ENCODE measurements at places on chromosomes 5 and 9. TPM values are rescaled to one million over a fixed set of nuclear protein-coding genes. Genes with fewer than 3 reads are reported as not detected.

Gene CARTPT
- polyA plus RNA-seq, result 317 TPM

Gene GHR
- polyA plus RNA-seq, result 6.4 TPM

Gene ACTBL2
- polyA plus RNA-seq, result not detected

Gene PCDHGC5
- 0.33 TPM for polyA plus RNA-seq

Gene CDC25C
- 0.24 TPM for polyA plus RNA-seq

Gene SPINK4
- polyA plus RNA-seq, result 4.3 TPM

Gene UBE2QL1
- 0.80 TPM for polyA plus RNA-seq

Gene DIPK1B
- 16.3 TPM for polyA plus RNA-seq

Gene PPP2R2B
- 2.7 TPM for polyA plus RNA-seq

Gene FOXD4L4
- not detected for polyA plus RNA-seq

Gene EFCAB9
- not detected for polyA plus RNA-seq

Gene HAVCR2
- 6.2 TPM for polyA plus RNA-seq

Gene IFNB1
- not detected for polyA plus RNA-seq

Gene DMRT3
- polyA plus RNA-seq, result 0.07 TPM

Gene CDC20B
- not detected for polyA plus RNA-seq

Gene TMEM171
- polyA plus RNA-seq, result 0.16 TPM

Gene RPL35
- polyA plus RNA-seq, result 1,560 TPM

Gene FUT7
- 0.16 TPM for polyA plus RNA-seq

Gene QRFP
- polyA plus RNA-seq, result not detected

Gene GFI1B
- not detected for polyA plus RNA-seq

Gene GABRB2
- 1.0 TPM for polyA plus RNA-seq

Gene SLC6A18
- not detected for polyA plus RNA-seq

Gene ARSI
- 0.27 TPM for polyA plus RNA-seq

Gene SELENOP
- polyA plus RNA-seq, result 127 TPM

Gene COL23A1
- 2.4 TPM for polyA plus RNA-seq

Gene FREM1
- 6.3 TPM for polyA plus RNA-seq

Gene IL3
- polyA plus RNA-seq, result not detected

Gene PCDHGB6
- 1.5 TPM for polyA plus RNA-seq

Gene CARD9
- 10.6 TPM for polyA plus RNA-seq

Gene LHX6
- 1.0 TPM for polyA plus RNA-seq

Gene TRIP13
- polyA plus RNA-seq, result 0.32 TPM

Gene PTGER4
- 3.4 TPM for polyA plus RNA-seq

Gene CCDC192
- 0.35 TPM for polyA plus RNA-seq

Gene SWI5
- polyA plus RNA-seq, result 30.1 TPM

Gene IGIP
- polyA plus RNA-seq, result 10.9 TPM

Gene STK32A
- 5.2 TPM for polyA plus RNA-seq

Gene ICE1
- 8.0 TPM for polyA plus RNA-seq

Gene NUTM2F
- polyA plus RNA-seq, result not detected

Gene ADGRV1
- polyA plus RNA-seq, result 676 TPM

Gene JADE2
- 25.7 TPM for polyA plus RNA-seq

Gene CMBL
- polyA plus RNA-seq, result 28.7 TPM

Gene BAAT
- 0.07 TPM for polyA plus RNA-seq

Gene PCDHA9
- not detected for polyA plus RNA-seq

Gene MGAT4B
- 192 TPM for polyA plus RNA-seq

Gene LCP2
- 9.3 TPM for polyA plus RNA-seq

Gene SLC36A3
- polyA plus RNA-seq, result not detected

Gene GRIA1
- 1.1 TPM for polyA plus RNA-seq

Gene UBTD2
- 11.0 TPM for polyA plus RNA-seq

Gene KCNV2
- not detected for polyA plus RNA-seq

Gene PRSS3
- polyA plus RNA-seq, result 5.8 TPM

Gene GRM6
- polyA plus RNA-seq, result not detected

Gene TOR2A
- polyA plus RNA-seq, result 16.9 TPM

Gene INSL4
- not detected for polyA plus RNA-seq

Gene C5orf58
- polyA plus RNA-seq, result 0.80 TPM

Gene NIPAL4
- 0.10 TPM for polyA plus RNA-seq

Gene PCDHA4
- 0.10 TPM for polyA plus RNA-seq

Gene SHROOM1
- 1.3 TPM for polyA plus RNA-seq

Gene ZNF367
- polyA plus RNA-seq, result 3.0 TPM

Data from adrenal gland (tissue), 19 donors.